ENCODE measurements at places on chromosomes 13 and 19. TPM values are rescaled to one million over a fixed set of nuclear protein-coding genes. Genes with fewer than 3 reads are reported as not detected.

Gene MYPOP
- total RNA-seq: 11.1 TPM

Gene FGF22
- total RNA-seq: 0.72 TPM

Gene KLF2
- total RNA-seq: 3.5 TPM

DNA sequence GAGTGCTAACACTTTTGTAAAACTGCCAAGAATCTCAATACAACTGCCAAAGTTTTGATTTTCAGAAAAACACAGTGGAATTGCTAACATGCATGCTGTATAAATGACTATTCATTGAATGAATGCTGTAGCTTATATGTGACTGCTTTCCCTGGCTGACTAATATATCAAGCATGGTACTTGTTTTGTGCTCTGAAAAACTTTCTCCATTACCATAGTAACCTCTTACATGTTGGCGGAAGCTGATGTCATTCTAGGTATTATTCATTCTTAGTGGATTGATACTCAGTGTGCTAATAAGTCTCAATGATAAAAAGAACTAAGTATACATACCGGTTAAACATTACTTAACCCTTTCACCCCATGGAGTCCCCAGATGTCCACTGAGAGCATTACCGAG lies 166.1 kb upstream of the MYO16 start:
- no peak overlapping the region for H3K27ac ChIP-seq
- H3K27me3 ChIP-seq: no peaks in the 10 kb centered on the region
- no peaks in the 10 kb centered on the region for H3K36me3 ChIP-seq
- no peak for DNase-seq

- DNase-seq: no peak
- no peak overlapping the region for H3K4me3 ChIP-seq
- no peaks in the 10 kb centered on the region for H3K27me3 ChIP-seq
- no peaks in the 10 kb centered on the region for H3K36me3 ChIP-seq
- no peaks in the 10 kb centered on the region for H3K4me1 ChIP-seq
These were observed 214.4 kb upstream of the IRS2 start for GRCh38 chr13:110000534-110001345.

Gene VSIG10L
- 3.3 TPM for total RNA-seq

Data from Panc1 (cell line).